IPS-NIHi11 (cell line): ENCODE measurements at places on chromosomes 11 and 22.

DNA sequence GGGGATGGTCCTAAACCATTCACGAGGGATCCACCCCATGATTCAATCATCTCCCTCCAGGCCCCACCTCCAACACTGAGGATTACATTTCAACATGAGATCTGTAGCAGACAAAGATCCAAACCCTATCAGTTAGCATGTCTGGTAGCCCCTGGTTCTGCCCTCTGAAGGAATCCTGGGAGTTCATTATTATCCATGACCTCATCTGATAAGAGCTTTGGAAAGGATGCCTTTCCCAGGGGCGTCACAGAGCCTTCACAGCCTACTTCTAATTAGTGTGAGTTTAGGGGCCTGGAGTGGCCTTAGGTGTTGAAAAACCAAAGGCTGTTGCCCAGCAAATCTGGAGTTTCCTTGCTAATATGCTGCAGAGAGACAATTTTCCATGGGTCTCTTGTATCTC, 8.6 kb upstream of the EIF3M start:
- no peak for DNase-seq

DNA sequence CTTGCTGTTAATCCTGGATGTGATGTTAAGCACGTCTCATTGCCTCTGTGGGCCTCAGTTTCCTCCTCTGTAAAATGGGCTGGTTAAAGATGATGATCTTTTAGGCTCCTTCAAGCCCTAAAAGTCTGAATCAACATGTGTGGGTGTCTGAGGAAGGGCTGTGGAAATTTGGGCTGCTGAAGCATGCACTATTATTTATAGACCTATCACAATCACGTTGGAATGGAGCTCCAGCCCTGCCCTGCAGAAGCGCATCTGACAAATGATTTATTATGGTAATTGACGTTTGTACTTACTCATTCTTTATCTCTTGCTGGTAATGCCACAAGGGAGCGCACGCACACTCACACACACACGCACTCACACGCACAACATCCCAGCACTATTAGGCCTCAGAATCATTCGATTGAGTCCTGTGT, 20.4 kb downstream of the P2RX3 start:
- no peak for DNase-seq

DNA sequence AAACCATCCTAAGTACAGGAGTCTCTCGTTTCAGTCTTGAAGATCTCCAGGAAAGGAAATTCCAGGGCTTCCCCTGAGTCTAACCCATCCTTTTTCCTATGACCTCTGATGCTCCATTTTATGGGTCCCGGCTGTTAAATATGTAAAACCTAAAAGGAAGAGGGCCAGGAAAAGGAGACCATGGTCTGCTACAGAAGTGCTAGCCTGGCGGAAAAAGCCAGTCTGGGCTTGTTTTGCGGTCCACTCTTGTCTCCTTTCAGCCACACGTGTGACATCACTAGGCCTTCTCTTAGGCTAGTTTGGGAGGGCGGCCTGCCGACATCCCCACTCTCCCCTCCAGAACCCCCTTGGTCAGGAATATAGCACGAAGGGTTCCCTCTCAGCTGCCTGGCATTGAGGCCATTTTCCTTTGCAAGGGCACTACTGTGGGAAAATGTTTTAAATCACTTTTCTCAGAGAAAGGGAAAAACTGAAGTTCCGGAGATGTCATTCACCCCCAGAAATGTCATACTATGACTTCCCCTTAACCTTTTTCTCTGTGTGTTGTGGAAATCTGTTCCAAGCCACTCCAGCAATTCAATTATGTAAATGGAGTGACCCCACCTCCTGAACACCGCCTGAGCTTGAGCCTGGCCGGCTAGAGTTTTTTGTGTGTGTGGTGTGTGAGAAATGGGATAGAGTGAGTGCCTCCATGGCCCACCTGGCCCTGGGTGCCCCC, 86.9 kb downstream of the UBASH3B start:
- no peak for DNase-seq

- DNase-seq = no peak
These were observed 159.1 kb downstream of the PGR start for GRCh38 chr11:100970283-100971164.

DNA sequence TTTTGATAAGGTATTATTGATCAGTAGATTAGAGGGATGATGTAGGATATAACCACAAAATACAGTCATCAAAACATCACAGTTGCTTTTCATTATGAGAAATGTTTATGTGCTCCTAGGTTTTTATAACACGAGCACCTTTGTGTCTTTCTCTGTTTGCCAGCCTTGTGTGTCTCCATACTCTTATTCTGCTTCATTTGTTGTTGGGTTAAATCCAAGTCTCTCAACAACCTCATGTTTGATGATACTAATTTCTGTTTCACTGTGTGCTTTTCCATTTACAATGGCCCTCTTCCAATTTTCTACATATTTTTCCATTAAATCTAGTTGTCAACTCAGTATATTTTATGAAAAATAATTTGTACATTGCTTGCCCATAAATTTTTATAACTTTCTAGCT, 107.7 kb upstream of the POU2AF2 start:
- no peak for DNase-seq

DNA sequence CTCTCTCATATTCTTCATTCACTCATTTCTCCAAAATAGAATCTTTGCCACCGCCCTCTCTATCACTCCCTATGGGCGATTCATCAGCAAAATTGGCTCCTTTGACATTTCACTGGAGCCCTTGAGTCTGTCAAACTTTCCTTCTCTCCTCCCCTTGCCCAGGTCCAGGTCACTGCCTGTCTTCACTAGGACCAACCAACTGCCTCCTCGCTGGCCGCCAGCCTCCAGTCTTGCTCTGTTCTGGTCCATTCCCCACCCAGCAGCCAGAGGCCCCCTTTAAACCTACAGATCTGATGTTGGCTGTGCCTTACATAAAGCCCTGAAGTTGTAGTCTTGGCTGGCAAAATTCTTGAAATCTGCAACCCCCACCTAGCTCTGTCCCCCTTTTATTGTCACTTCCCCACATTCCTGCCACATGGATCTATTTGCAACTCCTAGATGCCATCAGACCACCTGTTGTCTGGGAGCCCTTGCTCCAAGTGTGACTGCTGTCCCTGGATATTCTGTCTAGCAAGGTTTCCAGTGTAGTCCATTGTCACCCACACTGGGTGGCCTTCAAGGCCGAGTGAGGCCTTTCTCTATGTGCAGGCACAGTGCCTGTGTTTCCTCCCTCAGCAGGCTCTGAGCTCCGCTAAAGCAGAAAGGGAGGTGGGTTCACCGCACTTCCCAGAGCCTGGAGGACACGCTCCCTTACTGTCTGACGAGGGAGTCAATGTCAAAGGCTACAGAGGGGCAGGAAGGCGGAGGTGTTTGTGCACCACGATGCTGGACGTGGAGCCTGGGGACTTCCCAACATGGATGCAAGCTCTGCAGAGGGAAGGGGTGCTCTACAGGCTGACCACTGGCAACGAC, 25.5 kb downstream of the MYEOV start:
- no peak for DNase-seq
